ENCODE measurements at places on chromosomes 1 and 21. TPM values are rescaled to one million over a fixed set of nuclear protein-coding genes. Genes with fewer than 3 reads are reported as not detected.

FCRL2 gene
- total RNA-seq, result not detected

GSTM1 gene
- 1.1 TPM for total RNA-seq

CELA2A gene
- not detected for total RNA-seq

SYNC gene
- 55.2 TPM for total RNA-seq

OXCT2 gene
- total RNA-seq, result 0.58 TPM

ATP6V1G3 gene
- total RNA-seq, result not detected

EVI5 gene
- 11.4 TPM for total RNA-seq

HSD3B1 gene
- total RNA-seq, result not detected

DDR2 gene
- 55.3 TPM for total RNA-seq

IL23R gene
- total RNA-seq, result not detected

GRCh38 chr1:177256153-177257075 lies 85.7 kb downstream of the BRINP2 start:
- DNase-seq, result peak; percentile 99

DNA sequence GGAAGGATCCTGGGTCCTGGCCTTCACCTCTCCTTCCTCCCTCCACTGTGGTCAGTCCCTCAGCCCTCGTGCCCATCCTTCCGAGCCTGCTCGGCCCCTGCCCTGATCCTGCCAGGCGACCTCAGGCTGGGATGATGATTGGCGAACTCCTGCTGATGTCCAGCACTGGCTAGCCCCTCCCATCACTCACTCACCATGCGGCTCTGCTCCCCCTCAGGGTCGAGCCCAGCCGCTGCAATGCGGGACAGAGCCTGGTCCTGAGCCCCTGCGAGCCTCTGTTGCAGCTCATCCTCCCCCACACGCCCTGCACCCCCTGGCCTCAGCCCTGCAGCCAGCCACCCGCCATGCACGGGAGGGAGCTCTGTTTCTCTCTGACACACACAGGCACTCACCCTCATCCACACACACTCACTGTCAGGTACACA lies 100.2 kb downstream of the DMRTB1 start:
- no peak for DNase-seq

GRCh38 chr1:8571200-8571984 lies 246.0 kb downstream of the RERE start:
- DNase-seq, result peak; percentile 52

GRCh38 chr1:81757398-81758020 lies 43.2 kb upstream of the ADGRL2 start:
- no peak for DNase-seq

DNA sequence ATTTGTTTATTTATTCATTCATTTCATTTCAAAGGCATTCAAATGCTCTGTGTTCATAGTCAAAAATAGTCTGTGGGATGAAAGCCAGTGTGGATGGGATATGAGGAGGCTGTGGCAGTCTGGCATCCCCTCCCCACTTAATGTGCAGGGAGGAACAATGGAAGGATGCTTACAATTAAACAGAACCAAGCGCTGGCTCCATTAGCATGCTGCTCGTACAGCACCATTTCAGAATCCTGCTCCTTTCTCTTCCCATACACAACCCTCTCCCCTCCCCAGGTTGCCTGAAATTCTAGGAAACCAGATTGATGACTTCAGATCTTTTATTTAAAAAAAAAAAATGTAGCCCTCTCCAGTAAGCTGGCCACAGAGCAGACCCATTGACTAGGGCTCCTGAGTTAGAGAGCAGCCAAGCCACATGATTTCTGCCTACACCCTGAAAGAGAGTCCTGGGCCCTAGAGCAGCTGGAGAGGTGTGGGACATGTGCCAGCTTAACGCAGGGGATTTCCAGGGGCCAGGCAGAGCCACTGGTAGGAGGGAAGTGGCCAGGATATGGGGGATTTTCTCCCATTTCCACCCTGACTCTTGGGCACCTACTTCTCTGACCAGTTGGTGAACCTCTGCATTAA lies 205.2 kb downstream of the ASTN1 start:
- DNase-seq, result no peak

GRCh38 chr1:157952601-157953000 lies 40.8 kb upstream of the KIRREL1 start:
- DNase-seq, result no peak

DNA sequence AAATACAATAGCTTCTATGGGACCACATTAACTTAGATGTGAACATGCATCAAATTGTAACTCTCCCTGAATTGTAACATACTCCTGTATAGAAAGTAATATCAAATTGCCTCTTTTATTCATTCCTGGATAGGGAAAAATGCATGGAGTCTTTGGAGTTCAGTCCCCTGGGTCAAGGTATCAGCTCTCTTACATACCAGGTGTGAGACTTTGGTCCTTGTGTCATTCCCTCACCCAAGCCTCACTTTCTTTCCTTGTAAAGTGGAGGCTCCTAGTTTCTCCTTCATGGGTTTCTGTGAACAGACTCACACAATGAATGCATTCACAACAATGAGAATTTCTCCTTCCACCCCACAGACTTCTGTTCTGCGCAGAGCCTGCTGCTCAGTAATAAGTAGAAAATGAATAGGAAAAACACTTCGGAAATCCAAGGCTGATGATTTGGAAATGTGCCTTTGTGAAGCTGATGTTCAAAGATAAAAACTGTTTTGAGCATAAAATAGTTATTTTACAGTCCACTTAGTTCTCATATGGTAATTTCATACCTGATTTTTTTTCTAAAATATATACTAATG lies 185.3 kb downstream of the AK5 start:
- no peak for DNase-seq

- no peak for DNase-seq
These were observed 894 bp downstream of the TCEA3 start for GRCh38 chr1:23423415-23424292.

- DNase-seq, result no peak
These were observed 182.6 kb downstream of the TGFB2 start for GRCh38 chr1:218527737-218528136.

DNA sequence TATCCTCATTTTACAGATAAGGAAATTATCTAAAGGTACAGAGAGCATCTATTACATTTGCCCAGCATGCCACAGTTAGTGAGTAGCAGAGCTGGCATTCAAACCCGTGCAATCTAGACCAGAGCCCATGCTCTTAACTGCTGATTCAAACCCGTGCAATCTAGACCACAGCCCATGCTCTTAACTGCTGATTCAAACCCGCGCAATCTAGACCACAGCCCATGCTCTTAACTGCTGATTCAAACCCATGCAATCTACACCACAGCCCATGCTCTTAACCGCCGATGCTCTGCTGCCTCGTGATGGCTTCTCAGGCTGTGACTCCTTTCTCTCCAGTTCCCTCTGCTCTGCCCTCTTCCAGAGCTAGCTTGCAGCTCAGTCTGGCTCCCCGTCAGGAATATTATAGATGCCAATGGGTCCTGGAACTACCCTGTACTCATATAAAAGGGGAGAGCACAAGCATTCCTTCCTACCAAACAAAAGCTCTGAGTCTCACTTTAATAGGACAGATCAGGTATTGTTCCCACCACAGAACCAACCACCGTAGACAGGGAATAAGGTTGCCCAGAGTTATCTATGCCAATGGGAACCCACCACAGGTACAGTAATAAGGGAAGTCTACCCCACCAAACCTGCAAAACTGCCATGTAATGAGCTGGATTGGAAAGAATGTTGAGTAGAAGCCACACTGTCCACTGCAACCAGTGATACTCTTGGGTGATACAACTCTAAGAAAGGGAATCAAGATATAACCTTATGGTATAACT lies 78.4 kb downstream of the SMYD3 start:
- peak; percentile 99 for DNase-seq

GRCh38 chr1:226778657-226779058 lies 39.6 kb upstream of the ITPKB start:
- peak; percentile 76 for DNase-seq

DNA sequence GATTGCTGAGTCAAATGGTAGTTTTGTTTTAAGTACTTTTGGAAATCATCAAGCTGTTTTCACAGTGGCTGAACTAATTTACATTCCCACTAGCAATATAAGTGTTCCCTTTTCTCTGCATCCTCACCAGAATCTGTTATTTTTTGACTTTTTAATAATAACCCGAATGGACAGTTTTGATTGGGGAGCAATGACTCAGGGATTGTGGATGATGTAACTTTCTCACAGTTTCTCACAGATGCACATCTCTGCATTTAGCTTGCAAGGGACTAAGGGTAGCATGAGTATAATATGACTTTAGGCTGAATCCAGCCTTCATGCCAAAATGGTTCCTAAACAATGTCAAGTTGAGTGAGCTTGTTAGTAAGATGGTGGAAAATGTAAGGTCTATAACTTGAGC lies 90.2 kb downstream of the C4BPA start:
- DNase-seq, result no peak

- peak; percentile 3 for DNase-seq
These were observed 57.5 kb downstream of the IARS2 start for GRCh38 chr1:220151454-220151853.

DNA sequence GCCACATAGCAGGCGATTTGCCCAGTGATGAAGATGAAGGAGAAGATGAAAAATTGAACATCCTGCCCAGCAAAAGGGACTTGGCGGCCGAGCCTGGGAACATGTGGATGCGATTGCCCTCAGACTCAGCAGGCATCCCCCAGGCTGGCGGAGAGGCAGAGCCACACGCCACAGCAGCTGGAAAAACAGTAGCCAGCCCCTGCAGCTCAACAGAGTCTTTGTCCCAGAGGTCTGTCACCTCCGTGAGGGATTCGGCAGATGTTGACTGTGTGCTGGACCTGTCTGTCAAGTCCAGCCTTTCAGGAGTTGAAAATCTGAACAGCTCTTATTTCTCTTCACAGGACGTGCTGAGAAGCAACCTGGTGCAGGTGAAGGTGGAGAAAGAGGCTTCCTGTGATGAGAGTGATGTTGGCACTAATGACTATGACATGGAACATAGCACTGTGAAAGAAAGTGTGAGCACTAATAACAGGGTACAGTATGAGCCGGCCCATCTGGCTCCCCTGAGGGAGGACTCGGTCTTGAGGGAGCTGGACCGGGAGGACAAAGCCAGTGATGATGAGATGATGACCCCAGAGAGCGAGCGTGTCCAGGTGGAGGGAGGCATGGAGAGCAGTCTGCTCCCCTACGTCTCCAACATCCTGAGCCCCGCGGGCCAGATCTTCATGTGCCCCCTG lies 3.3 kb downstream of the ZBTB18 start:
- no peak for DNase-seq

- DNase-seq, result peak; percentile 41
These were observed 706 bp downstream of the RNF19B start for GRCh38 chr1:32963746-32964460.

DNA sequence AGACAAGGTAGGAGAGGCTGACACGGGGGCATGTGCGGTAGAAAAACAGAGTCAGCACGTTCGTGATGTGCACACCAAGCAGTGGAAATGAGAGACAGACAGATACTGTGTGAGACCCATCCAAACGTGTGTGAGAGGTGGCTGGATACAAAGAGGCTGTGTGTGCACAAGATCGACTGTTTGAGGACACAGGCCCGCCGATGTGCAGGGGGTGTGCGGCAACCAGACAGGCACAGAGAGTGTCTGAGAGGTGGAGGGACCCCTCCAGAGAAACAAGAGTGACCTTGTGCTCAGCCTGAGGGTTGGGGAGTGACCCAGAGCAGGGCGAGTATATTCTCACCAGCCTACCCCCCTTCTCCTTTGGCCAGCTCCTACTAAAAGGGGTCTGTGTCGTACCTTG lies 97.8 kb upstream of the IPO9 start:
- DNase-seq, result no peak

GRCh38 chr1:117656202-117656641 lies 50.4 kb downstream of the TENT5C start:
- no peak for DNase-seq

DNA sequence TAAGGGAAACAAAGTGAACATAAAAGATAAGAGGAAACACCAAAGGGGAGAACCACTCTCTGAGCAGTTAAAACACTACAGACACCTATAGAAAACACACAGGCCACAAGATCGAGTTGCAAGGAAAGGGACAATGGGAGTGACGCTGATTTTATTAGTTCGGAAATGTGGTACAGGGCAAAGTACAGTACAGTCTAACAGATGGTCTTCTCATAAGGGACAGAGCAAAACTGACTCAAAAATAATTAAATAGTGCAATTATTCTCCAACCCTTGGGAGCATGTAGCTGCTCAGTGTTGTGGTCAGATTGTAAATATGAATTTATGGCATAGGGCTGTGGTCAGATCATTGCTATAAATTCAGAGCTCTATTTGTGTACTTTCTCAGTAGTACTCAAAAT lies 352.0 kb downstream of the USH2A start:
- DNase-seq, result no peak

- peak; percentile 28 for DNase-seq
These were observed 85.3 kb upstream of the RGS4 start for GRCh38 chr1:162983671-162984425.

- peak; percentile 13 for DNase-seq
These were observed 815 bp downstream of the STYXL2 start for GRCh38 chr1:167094690-167095089.

DNA sequence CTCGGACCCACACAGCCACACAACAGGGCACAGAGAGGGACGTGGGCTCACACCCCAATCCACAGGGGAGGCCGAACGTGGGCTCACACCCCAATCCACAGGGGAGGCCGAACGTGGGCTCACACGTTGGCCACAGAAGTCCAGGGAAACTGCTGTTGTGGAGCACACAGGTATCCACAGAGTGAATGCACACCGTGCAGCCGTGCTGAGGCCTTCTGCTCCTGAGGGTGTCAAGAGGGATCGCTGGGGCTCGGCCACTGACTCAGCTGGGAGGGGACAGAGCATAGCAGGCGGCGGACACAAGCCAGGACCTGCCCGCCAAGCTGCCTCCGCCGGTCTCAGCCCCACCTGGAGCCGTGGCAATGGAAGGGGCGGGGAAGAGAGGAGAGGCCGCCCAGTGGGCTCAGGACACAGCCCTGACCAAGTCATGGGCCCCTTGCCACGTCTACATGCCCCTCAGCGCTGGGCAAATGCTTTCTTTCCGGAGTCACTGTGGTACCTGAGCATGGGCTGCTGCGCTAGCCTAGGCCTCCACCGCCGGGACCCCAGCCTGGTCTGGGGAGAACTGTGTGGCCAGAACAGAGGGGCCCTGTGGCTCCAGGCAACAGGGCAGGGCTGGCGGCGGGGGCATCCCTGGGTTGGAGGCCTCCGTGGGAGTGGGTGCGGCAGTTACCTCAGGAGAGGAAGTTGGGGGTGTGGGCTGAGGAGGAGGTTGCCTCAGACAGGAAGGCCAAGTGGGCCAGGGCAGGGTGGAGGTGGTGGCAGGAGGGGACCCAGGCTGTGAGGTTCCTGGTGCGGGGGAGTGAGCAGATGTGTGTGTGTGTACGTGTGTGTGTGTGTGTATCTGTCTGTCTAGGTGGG lies 1.2 kb downstream of the SYTL1 start:
- no peak for DNase-seq

GRCh38 chr1:170133766-170134495 lies 11.8 kb upstream of the NTMT2 start:
- no peak for DNase-seq

- no peak for DNase-seq
These were observed 74.4 kb upstream of the GRIK3 start for GRCh38 chr1:37108596-37109188.

- DNase-seq, result no peak
These were observed 756 bp downstream of the RLF start for GRCh38 chr1:40161888-40162397.
